ENCODE measurements at places on chromosomes 2 and 18.

DNA sequence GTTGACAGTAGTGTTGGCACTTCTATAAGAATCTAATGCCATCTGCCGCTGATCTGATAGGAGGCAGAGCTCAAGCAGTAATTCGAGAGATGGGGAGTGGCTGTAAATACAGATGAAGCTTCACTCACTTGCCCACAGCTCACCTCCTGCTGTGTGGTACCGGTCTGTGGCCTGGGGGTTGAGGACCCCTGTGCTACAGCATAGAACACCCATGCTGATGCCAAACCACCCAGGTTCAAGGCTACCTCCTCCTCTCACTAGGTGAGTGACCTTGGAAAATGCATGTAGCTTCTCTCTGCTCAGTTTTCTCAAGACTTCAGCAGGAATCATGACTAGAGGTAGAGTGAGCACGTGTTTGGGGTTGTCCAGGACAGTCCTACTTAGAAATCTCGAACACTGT, 263.4 kb downstream of the SH3BP4 start:
- no peak for DNase-seq

- DNase-seq: peak; percentile 90
These were observed 18.1 kb downstream of the TET3 start for GRCh38 chr2:74002505-74003421.

DNA sequence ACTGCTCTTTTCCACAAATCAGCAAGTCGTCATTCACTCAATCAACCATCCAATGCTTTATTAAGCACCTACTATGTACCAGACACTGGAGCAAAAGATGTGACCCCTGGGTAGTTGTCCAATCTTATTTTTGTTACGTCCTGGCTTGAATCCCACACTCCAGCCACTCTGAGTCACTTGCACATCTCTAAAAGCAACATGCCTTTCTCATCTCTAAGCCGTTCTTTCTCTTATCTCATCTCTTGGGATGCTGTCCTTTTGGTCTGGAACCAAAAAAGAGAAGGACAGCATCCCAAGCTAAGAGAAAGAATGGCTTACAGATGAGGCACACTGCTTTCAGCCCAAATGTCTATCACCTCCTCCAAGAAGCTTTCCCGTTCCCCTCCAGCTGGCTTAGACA, 58.8 kb downstream of the RNF152 start:
- no peak for DNase-seq

DNA sequence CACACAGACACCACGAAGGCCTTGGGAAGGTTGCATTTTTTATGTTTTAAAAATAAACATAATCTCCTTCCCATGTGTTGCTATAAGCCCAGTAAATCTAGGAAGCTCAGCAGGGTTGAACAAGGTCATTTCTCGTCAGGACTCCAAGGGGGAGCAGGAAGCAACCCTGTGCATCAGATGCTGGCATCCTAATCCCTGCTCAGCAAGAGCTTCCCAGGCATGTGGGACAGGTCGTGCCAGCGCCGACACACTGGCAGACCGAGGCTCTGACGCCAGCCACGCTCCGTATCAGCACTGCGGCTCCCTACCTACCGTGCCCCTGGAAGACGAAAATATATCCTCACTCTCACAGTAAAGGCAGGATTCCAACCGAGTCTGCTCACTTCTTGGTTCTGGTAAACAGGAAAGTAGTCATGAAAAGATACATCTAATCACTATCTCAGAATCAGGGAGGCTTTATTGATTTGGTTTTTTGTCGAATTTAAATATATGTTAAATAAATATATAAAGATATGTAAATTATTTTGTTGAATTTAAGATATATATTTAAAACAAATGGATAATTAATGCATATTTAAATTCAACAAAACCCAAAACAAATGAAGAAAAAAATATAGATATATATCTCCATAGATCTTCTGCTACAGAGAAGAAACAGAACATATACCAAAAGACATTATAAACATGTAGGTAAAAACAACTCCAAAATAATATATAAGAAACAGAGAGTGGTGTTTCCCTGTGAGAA, 61.4 kb downstream of the TXNL1 start:
- no peak for DNase-seq

DNA sequence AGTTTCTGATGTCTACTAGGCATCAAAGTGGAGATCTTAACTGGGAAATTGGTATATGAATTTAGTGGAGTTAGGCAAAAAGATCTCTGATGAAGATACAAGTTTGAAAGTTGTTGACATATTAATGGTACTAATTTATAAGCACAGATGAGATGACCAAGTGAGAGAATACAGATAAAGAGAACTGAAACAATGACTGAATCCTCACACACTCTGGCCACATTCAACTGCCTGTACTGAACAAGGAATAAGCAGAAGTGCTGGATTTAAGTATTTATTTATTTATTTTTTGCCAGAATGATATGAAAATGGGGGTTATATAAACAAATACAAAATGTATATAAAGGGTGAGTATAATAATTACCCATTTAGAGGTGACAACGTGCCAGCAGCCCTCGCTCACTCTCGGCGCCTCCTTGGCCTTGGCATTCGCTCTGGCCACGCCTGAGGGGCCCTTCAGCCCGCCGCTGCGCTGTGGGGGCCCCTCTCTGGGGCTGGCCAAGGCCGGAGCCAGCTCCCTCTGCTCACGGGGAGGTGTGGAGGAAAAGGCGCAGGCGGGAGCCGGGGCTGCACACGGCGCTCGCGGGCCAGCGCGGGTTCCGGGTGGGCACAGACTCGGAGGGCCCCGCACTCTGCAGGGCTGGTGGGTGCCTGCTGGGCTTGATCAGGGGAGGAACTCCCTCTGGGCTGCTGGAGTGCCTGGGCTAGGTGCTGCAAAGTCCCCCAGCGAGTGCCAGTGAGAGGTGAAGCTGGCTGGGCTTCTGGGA, 1363.9 kb upstream of the CRIM1 start:
- DNase-seq: no peak

GRCh38 chr2:62177392-62178049, 18.4 kb upstream of the B3GNT2 start:
- DNase-seq: no peak

- no peak for DNase-seq
These were observed 46.3 kb downstream of the LMAN2L start for GRCh38 chr2:96693286-96694200.

GRCh38 chr2:229832510-229832898, 89.3 kb downstream of the TRIP12 start:
- DNase-seq: no peak

DNA sequence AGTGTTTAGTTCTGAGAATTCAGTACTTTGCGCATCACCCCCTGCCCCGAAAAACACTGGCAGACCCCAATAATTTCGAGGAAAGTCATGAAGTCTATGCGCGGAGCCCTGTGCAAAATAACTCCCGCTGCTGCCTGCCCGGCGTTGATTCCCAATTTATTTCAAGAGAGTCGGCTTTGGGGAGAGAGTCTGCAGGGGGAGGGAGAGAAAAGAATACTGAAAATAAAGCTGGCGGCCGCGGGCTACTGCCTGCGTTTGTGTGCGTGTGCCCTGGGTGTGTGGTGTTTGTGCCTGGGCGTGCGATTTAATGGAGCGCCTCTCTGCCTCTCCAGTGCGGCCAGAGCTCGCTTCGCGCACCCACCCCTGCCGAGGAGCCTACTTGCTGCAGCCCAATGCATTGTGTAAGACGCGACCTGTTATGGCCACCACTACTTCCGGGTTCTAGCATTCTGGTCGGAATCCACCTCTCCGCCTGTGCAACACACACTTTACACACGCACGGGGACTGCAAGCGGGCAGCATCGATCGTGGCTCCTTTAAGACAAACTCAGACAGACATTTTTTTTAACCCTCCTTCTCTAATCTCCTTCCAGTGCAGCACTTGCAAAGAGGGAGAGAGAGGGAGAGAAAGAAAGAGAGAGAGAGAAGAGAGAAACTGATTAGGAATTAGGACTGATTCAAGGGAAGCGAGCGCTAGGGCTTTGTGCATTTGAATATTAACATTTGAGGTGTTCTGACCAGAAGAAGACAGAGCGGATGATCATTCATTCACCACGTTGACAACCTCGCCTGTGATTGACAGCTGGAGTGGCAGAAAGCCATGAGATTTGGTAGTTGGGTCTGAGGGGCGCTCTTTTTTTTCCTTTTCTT, at the start of gene MEIS1:
Gene MEIS1, plus strand, starts transcription at position 447 of the 870 bp plus-strand sequence. CDS start 732 bp downstream, outside the sequence.
- DNase-seq: peak; percentile 96

- DNase-seq: peak; percentile 4
These were observed 61.6 kb upstream of the PARD3B start for GRCh38 chr2:204483608-204484081.

GRCh38 chr2:25879133-25879730, 945 bp upstream of the ASXL2 start:
- no peak for DNase-seq

- no peak for DNase-seq
These were observed 165.0 kb upstream of the NCKAP5 start for GRCh38 chr2:133732982-133733900.

GRCh38 chr2:46813020-46813415, 102.6 kb downstream of the MCFD2 start:
- DNase-seq: no peak

- DNase-seq: peak; percentile 71
These were observed 508.6 kb downstream of the PARD3B start for GRCh38 chr2:205053827-205054410.

DNA sequence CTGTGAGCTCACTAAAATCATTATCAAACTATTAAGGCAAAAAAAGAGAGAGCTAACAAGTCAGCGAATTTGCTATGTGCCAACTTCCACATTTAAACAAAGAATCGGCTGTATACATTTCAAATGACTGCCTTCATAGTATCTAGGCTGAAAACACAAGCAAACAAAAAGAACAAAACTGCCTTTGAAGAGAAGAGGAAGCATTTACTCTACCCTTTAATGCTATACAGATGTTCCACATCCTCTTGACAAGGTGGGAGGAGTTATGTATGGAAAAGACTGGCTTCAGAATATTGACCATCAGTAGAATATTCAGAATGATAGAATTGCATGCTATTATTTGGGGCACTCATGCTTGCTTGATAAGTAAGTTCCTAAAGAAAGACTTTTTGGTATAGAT, 741.7 kb downstream of the PLCL1 start:
- no peak for DNase-seq

DNA sequence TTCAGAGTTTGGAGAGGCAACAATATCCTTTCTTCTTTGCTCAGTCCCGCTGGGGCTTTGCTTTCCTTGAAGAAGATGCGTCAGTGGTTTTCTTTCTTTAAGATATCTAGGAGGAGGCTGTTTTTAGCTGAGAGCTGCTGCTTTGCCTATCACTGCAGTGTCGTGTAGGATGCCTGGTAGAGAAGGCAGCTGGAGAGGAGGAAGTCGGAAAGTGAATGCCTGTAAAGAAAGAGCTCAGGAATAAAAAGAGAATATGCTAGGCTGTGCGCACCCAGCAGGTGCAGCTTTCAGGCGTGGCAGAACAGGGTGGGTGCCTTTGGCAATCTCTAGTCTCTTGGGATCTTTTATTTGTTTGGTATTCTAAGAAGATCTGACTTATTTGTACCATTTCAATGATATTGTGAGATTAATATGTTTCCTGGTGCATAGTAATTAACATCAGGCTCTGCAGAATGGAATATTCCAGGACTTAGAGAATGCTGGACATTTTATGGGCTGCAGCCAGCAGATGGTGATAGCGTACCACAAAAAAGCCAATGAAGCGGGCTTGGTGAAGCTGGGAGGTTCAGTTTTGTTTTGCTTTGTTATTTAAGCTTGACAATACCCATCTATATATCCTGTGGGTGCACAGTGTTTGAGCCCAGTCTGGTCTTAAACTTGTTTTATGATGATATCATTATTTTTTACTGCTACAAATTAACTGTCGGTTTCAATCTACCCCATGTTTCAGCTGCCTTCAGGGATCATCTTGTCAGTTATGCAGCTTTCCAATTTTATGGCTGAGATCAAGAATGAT, 34.9 kb downstream of the CAVIN2 start:
- DNase-seq: peak; percentile 88

GRCh38 chr18:49564518-49564834, 2.6 kb downstream of the LIPG start:
- no peak for DNase-seq

DNA sequence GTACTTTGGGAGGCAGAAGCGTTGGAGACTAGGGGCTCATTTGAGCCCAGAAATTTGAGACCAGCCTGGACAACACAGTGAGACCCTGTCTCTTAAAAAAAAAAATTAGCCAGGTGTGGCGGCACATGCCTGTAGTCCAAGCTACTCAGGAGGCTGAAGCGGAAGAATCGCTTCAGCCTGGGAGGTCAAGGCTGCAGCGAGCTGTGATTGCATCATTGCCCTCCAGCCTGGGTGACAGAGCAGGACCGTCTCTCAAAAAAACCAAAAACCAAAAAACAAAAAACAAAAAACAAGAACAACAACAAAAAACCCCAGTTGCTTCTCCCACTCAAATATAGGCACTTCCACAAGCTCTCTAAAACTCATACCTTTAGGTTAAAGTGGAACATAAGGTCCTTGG, 27.4 kb upstream of the ADCYAP1 start:
- no peak for DNase-seq

- no peak for DNase-seq
These were observed 542.3 kb upstream of the VWC2L start for GRCh38 chr2:213868526-213868925.

GRCh38 chr2:72176281-72176680, 28.6 kb upstream of the CYP26B1 start:
- no peak for DNase-seq

DNA sequence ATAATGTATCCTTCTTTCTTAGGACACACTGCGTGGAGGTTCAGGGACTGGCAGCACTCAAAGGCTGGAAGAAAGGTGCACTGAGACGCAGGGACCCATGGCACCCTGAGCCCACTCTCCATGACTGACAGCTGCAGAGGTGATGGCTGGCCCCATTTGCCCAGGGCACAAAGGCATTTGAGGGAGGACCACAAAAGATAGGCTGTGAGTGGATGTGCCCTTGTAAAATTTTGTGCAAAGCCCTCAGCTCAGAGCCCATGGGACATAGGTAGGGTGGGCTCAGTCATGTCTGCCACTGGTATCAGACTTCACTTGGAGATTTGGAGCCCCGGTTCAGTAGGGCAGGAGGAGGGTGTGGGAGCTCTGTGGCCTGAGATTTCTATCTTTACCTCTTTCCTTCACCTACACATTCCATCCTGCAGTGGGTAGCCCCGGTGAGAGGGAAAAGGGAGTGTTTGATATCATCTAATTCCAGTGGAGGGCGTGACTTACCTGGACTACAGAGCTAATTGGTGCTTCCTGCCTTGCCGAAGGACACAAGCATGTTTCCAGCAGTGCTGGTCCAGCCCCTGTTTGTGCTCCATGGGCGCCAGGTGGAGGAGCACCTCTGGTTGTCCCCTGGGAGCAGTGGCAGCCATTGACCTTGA, 312.2 kb downstream of the EN1 start:
- DNase-seq: no peak

- DNase-seq: peak; percentile 0
These were observed 30.3 kb downstream of the AKAIN1 start for GRCh38 chr18:5166606-5167280.

GRCh38 chr2:96940980-96941775, 45.2 kb downstream of the FAM178B start:
- no peak for DNase-seq

GRCh38 chr2:129799036-129799958, 180.2 kb upstream of the RAB6C start:
- DNase-seq: no peak

- DNase-seq: no peak
These were observed 11.9 kb downstream of the ADNP2 start for GRCh38 chr18:80120932-80121331.
